8988T (cell line): ENCODE measurements at places on chromosomes 2 and 18.

DNA sequence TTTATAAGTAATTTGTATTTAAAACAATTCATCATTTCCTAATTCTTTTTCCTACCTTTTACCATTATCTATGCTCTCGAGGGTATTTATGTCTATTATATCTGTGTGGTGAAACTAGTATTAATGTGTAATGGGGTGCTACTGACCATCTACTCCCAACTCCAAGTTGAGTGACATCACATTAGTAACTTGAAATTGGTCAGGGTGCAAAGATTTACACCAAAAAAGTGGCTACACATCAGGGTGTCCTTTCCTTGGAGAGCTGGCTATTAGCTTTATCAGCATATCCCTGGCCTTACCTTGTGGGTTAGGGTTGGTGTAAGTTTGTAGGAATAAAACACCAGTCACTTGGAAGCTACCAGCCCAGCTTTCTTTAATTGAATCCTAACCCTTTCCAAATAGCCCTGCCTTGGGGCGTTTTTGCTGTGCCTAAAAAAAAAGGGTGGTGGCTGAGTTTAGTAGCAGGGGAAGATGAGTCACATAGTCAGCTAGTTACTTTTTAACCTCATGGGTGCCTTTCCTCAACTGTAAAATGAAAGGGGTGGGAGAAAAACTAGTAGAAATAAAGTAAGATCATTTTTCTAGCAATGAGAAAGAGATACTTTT, 14.0 kb downstream of the ANXA4 start:
- DNase-seq = no peak

DNA sequence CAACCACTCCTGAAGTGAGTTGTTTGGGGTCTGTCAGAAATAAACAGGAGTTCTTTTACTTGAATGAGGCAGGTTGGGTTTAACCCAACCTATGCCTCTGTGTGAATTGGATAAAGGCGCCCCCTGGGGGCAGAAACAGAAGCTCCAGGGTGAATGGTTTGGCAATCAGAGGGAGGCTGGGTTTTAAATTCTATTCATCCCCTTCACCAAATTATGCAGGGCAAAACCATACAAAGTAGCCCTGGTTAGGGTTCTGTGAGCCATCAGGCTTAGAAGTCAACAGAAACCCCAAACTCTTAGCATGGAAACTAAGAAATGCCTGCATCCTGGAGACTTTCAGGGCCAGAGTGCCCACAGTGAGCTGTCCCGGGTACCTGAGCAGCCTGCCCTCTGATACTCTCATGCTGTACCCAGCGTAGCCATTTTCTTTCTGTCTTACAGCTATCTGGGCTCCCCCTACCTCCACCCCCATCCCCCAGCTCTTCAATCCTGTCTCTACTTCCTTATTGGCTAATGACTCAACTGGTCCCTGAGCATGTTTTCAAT, 241.5 kb downstream of the ICOS start:
- DNase-seq = no peak

DNA sequence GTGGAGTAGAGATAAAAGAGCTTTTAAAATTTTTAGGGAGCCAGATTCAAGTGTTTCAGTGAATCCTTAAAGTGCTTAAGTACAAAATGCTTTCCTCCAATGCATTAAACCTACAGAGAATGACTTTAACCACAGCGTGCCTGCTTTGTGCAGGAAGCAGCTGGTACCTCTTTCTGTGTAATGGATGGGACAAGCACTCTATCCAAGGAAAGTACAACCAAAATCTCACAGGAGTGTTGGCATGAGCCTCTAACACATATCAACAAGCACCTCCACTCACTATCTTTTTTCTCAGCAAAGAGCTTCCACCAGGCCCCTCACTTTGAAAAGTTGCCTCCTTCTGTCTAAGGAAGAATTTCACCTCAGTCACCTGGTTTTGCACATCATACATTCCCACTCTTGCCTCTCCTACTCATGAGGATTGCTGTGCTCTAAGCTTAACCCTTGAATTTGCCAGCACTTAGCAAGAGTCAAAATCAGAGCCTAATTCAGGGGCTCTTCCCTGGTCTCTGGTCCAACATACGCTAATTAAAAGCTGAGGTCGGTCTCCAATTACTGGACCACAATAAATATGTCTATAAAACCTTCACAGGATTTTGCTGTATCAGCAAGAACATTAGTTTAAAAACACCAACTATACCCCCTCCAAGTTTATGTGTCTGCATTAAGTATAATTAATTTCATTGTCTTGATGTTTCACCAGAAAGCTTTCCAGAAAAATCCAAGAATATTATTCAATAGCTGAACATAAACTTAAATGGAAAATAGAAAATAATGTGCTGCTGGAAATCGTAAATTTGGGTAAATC, 68.9 kb downstream of the ZNF521 start:
- DNase-seq = no peak

- no peak for DNase-seq
Observed at GRCh38 chr18:70221156-70221914, 15.8 kb upstream of the RTTN start.

- no peak for DNase-seq
Observed at GRCh38 chr2:55618275-55619055, 1.0 kb upstream of the PPP4R3B start.

GRCh38 chr2:236887953-236888793, 197.5 kb upstream of the COPS8 start:
- DNase-seq = no peak

GRCh38 chr2:157895531-157895930, 19.4 kb upstream of the ACVR1 start:
- DNase-seq = no peak

DNA sequence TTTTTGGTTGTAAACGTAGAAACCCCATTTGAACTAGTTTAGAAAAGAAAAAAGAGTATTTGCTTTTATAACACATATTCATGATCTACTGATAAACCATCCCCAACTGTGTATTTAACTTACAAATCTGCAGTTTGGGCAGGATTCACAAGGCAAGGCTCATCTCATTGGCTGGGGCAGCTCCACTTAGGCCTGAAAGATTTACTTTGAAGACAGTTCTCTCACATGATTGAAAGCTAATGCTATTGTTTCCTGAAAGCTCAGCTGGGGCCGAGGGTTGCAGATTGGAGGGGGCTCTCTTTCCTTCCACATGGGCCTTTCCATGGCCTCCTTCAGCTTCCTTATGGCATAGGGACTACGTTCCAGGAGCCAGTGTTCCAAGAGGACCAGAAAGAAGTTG, 47.4 kb downstream of the ARHGAP15 start:
- no peak for DNase-seq
